ENCODE measurements at places on chromosomes 1 and 21.

GRCh38 chr21:39137248-39138178 is 45.7 kb downstream of the PSMG1 start:
- no peak for DNase-seq

DNA sequence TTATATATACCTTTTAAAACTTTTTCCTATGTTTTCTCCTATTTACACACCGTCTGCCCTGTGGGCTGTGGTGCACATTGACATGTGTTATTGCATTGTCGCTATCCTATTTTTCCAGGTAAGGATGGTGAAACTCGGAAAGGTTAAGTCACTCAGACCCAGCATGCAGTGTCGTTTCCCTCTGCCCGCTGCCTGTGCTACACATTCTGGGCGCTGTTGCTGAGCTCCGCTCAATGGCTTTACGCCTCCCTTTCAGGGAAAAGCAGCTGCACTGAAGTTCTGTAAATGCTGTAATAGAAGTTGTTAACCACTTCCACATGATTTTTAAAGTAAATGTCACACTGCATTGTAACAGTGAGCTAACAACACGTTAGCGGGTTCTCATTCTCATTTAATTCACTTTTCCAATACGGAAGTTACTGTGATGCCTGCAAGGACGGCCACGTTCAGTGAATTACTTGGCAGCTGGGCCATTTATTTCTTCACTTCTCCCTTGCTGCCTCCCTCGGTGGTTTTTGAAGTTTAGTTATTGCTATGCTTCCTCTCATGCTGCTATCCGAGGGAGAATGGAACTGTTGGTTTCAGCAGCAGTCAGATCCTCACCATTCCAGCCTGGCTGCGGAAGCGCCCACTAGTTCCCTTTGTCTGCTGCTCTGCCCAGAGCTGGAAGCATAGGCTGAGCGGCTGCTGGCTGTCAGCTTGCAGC is 288.7 kb downstream of the SPATA17 start:
- DNase-seq = no peak

- DNase-seq = no peak
Observed at GRCh38 chr1:205373798-205374175, 17.1 kb upstream of the KLHDC8A start.

DNA sequence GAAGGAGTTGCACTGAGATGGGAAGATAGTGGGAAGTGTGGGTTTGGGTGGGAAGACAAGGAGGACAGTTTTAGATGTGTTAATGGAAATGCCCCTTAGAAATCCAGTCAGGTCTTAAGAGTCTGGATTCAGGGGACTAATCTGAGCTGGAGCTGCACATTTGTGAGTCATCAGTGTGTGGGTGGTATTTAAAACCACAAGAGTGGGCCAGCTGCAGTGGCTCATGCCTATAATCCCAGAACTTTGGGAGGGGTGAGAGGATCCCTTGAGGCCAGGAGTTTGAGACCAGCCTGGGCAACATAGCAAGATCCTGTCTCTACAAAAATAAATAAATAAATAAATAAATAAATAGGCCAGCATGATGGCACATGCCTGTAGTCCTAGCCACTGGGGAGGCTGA is 40.9 kb upstream of the SLC6A9 start:
- DNase-seq = no peak

DNA sequence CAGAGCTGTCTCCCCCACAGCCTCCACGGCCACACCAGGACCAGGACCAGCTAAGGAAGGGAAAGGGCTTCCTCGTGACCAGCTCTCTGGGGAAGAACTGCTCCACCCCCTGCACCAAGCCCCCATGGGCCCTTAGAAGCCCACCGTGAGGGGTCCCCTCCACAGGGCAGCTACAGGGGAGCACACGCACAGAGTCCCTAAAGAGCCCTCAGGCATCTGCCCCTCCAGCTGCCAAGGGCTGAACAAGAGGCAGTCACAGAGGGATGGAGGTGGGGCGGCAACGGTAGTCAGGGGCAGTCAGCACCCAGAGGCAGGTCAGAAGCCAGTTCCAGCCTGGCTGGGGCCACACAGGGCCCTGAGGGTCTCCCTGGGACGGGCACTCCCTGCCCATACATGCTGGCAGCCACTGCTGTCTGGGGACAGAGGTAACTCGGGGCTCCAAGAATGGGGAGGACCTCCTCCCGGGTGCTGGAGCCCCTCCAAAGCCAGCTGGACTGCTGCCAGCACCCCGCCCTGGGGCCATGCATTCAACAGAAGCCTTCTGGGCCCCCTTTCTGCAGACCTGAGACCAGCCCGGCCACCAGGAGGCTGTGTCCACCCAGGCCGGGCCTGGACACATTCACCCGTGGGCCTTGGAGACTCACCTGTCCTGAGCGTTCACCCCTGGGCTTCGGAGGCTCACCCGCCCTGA is 18.7 kb downstream of the SLC19A1 start:
- DNase-seq = no peak

DNA sequence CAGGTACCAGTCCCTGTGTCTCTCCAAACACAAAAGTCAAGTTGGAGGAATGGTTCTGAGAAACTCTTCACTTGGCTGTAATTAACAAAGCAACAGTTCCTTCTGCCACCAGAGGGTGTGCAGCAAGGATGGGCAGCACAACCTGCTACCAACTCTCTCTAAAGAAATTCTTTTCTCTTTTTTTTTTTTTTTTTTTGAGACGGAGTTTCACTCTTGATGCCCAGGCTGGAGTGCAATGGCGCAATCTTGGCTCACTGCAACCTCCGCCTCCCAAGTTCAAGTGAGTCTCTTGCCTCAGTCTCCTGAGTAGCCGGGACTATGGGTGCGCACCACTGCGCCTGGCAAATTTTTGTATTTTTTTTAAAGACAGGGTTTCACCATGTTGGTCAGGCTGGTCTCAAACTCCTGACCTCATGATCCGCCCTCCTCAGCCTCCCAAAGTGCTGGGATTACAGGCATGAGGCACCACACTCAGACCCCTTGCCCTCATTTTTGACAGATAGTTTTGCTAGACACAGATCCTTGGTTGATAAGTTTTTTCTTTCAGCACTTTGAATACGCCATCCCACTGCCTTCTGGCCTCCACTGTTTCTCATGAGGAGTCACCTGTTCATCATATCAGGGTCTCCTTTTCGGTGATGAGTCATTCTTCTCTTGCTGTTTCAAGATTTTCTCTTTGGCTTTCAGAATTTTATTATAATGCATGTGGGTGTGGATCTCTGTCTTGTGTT is 12.1 kb upstream of the DEGS1 start:
- DNase-seq = no peak

- no peak for DNase-seq
Observed at GRCh38 chr1:220991959-220992704, 112.9 kb downstream of the HLX start.

DNA sequence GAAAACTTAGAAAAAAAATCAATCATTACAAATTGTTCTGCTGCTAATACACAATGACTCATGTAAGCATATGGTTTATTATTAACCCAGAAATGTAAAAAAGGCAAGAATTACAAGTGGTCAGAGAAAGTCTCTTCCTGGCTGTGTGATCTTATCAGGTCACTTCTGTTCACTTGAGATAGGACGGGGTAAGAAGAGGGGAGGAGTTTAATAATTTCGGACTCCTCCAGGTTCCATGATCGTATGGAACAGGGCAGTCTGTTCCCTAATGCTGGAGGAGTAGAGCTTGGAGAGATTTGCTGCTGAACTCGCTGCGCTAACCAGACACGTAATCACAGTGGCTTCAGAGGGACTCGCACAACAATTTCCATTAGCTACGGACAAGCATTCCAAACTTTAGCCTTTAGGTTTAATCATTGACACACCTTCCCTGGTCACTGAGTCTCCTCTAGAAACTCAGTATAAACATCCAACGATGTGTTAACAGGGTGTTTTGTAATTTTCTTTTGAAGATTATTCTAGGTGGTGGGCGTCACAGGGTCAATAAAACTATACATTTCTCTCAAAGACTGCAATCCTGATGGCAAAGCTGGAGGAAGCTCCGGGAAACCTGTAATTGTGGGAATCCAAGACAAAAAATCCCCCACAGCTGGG is 1.3 kb downstream of the CRYZ start:
- DNase-seq = no peak

GRCh38 chr1:190478149-190479049 is 735 bp upstream of the BRINP3 start:
- no peak for DNase-seq

DNA sequence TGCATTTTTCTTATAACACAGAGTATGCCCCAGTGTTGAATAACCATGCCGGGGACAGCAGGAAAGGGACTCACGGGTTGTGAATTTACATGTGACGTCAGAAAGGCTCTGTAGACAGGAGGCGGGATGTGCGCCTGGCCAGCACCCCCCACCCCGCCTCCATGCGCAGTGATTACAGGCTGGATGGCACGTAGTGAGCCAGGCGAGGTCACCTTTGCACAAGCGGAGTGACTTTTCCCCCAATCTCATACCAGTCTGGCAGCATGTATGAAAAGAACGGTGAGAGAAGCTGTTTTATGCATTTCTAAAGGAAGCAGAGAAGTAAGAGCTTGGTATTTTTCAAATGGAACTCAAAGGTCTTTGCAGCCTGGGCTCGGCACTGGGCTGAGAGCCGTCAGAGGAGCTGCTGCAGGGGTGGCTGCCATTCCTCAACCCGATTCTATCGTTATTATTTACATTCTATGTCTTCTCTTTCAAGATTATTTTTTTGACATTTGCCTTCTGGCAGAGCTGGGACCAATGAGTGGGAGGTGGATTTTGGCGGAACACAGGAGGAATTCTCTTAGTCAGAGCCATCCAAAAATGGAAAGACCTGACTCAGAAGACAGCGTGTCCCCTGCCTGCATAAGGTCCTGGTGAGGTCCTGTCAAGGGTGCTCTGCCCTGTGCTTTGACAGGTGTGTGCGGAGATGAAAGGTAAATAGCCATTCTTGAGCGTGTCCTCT is 115.6 kb upstream of the SLC45A1 start:
- no peak for DNase-seq

GRCh38 chr1:6165441-6165985 is 14.6 kb downstream of the CHD5 start:
- DNase-seq = no peak

GRCh38 chr1:162605225-162605927 is 26.9 kb upstream of the DDR2 start:
- DNase-seq = no peak

DNA sequence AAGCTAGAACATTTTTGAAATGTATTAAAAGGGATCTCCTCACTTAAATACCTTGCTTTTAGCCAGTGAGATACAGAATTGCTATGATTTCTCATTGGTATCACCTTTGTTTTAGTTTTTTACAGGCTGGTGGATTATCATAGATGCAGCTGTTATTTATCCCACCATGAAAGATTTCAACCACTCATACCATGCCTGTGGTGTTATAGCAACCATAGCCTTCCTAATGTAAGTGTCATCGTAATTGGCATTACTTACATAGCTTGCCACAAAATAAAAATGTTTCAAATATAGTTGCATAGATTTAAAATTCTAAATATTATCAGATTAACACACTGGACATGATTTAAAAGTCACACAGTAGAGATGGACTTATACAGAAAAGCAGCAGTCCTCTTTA is 4.7 kb downstream of the TMEM50A start:
- no peak for DNase-seq

DNA sequence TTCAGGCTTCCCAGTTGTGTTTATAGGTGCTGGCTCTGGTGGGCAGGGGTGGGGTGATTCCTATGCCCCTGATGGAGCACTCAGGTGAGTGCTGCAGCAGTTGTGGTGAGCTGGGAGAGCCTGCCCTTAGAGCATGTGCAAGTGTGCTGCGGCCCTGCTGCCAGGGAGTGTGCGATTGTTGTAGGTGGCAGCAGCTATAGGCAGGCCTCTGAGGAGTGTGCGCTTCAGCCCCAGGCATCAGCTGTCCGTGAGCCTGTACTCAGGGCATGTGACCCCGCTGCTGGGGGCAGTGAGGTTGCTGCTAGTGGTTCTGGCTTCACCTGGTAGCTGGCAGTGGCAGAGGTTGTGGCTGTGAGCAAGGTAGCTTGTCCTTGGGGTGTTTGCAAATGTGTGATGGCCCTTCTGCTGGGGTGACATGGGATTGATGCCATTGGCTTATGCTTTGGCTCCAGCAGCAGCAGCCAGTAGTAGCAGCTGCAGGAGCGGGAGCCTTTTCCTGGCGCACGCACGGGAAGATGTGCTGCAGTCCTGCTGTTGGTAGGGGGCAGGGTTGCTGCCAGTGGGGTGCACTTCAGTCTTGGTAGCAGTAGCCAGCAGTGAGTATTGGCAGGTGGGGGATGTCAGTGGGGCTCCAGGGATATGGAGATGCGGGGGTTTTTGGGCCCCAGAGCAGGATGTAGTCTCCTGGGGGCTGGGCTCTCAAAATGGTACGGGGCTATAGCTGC is 37.7 kb downstream of the SYCP1 start:
- no peak for DNase-seq

DNA sequence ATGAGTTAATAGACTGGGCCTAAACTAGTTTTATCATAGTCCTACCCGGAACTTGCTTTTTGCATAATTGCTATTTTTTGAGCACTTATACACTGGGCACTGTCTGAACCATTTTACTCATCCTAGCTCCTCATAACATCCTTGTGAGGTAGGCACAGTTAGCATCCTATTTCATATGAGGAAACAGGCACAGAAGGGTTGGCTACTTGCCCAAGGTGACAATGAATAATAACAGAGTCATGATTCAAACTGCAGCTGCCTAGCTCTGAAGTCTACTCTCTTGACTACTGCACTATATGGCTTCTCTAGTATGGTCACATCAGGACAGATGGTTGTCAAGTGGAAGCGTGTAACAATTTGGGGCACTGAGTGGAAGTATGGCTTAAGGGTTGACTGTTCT is 18.2 kb upstream of the RC3H1 start:
- DNase-seq = no peak

DNA sequence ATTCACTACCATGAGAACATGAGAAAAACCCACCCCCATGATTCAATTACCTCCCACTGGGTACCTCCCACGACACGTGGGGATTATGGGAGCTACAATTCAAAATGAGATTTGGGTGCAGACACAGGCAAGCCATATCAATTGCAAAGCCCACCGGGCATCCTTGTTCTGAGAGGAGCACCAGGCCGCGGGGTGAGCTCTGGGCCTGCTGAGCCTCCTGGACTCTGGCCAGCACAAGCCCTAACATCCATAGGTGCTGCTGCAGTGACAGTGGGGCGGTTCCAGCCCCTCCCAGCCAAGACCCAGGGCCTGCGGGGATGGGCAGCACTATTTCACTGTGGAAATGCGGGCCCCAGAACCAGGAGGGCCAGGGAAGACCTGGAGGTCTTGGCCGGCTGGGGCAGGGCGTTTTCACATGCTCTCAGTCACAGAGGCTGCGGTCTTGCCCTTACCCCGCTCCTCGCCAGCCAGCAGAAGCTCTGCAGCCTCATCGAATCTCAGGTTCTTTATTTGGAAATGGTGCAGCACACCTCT is 103.8 kb downstream of the PCBP3 start:
- no peak for DNase-seq

DNA sequence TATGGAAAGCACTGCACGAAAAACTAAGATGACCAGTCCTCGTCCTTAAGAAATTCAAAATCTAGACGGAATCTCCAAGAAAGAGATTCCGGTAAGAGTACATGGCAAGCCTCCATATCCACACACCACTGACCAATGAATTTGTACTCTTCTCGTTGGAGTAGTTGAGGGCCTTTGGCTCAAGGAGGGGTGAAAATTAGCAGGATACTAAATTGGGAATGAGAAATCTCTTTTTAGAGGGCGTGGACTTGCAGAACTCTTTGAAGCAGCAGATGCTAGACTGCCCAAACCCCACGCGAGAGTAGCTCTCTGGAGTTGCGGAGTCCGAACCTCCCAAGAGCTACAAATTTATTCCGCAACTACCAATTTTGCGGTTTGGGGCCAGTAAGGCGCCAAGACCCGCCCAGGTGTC is 872 bp upstream of the PPP2R5A start:
- no peak for DNase-seq

- no peak for DNase-seq
Observed at GRCh38 chr1:160774886-160775719, 20.9 kb upstream of the LY9 start.

GRCh38 chr1:24619376-24619775 is 23.7 kb upstream of the SRRM1 start:
- no peak for DNase-seq

Measured in activated gamma-delta T cell (primary cell).